NCI-H2029 (cell line): ENCODE measurements at places on chromosomes 7 and 10.
A peak's percentile ranks its signal among the peaks of the same experiment; 100 is the strongest.

GRCh38 chr10:108378779-108379178 is 1214.3 kb upstream of the SORCS1 start:
- no peak for DNase-seq

DNA sequence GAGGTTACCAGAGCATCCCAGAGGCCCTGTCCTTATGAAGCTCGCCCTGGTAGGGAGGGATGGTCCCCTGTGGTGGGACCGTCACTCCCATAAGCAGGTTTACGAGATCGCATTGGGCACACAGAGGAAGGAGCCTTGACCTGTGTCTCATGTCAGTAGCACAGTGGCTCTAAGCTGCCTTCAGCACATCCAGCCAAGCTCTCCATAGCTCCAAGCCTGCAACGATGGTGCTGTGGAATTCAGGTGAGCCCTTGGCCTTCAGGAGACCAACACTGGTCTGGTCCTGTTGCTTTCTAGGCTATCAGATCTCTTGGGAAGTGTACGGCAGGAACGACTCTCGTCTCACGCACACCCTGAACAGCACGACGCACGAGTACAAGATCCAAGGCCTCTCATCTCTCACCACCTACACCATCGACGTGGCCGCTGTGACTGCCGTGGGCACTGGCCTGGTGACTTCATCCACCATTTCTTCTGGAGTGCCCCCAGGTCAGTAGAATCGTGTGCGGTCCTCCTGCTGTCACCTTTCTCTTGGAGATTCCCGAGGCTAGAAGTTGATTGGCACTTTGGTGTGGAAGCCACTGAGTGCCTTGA is 605.3 kb upstream of the FOXK1 start:
- no peak for DNase-seq

DNA sequence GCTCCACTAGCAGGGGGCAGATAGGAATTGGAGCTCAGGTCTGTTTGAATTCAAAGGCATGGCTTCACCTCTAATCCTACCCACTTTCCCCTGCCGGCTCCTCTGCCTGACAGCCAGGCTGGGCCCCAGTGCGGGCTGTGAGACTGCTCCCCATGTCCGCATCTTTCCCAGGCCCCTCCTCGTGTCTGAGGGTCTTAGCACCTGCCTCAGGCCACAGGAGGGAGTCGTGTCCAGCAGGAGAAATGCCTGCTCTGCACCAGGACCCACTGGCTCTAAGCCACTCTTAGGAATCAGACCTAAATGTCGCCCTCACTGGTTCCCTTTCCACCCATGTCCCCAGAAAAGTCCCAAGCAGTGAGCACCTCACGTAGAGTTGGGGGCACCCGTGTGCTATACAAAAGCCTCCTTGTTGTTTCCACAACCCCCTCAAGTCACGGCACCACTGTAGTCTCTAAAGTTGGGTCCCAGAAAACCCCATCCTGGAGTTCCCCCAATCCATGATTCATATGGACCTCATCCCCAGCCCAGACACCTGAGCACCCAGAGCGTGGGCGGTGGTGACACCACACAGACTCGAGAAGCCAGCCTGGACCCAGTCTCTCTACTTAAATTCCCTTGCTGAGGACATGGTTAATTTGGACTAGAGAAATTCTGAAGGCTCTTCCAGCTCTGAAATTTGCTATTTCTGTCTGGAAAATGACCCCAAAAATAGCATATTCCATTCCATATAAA is 466.4 kb upstream of the ZMIZ1 start:
- DNase-seq: no peak

DNA sequence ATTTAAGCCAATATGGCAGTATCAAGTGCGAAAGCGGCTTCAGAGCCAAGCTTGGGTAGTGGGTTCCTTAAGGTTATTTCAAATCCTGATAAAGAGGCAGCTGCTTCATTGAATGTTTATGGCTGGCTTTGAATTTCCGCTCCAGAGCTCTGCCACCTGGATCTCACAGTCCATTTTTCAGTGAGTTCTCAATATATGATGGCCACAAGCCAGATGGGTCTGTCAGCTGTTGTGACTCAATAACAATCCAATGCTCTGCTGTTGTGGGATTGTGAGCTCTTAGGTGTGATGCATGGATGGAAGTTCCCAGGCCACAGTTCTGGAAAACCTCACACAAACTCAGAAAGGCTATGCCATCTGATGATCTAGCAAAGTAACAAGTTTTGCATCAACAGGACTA is 743.8 kb upstream of the LRRN3 start:
- DNase-seq: no peak

GRCh38 chr10:129756912-129757901 is 206.9 kb downstream of the EBF3 start:
- peak; percentile 1 for DNase-seq

- no peak for DNase-seq
These were observed 48.9 kb upstream of the PAX2 start for GRCh38 chr10:100696477-100696901.

DNA sequence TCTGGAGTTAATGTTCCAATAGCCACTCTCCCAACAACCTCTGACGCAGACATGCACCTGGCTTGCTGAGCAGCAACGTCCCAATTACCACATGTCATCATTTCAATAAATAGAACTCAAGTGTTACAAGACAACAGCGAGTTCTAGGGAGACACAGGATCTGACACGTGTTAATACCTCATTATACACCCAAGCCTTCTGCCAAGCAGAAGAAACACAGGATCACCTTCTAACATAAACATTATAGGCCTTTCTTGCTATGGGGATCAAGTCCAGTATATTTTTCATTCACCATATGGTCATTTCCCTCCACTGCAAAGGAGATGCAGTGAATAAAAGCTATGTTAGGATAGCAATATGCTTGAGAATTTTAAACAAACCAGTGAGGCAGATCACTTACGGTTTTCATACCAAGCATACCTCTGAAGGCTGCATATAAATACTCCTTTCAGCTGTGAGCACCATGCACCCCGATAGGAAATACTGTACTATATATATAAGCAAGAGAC is 74.2 kb downstream of the JAZF1 start:
- DNase-seq: peak; percentile 81

- no peak for DNase-seq
These were observed 905.3 kb downstream of the TYW1 start for GRCh38 chr7:67901808-67902480.

- no peak for DNase-seq
These were observed 36.1 kb downstream of the XPNPEP1 start for GRCh38 chr10:109887243-109887642.

- DNase-seq: no peak
These were observed 10.4 kb upstream of the FAM170B start for GRCh38 chr10:49144058-49144720.

GRCh38 chr10:74705358-74705980 is 120.9 kb upstream of the KAT6B start:
- peak; percentile 77 for DNase-seq

DNA sequence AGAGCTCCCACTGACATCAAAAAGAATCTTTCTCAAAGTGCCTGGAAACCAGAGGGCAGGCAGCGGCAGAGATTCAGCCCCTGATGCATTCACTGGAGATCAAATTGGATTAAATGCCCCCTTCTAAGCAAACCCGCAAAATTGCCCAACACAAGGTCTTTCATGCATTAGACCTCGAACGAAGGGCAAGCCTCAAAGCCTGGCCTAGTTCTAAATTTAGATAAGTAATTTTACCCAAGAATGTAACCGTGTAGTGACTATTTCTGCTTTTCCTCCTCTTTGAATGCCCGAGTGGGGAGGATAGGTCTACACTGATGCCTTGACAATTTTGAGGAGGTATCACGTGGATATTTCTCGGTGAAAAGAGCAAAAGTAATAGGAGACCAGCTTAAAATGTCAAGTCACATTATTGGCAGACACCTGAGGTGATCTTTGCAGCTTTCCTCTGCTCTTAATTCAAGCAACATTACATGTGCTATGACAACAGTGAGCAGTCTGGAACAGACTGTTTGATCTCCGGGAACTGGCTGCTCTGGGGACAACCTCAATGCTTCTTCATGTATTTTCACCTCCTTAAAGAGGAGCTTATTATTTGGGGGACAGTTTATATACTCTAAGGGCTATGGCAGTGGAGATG is 1263.5 kb upstream of the AUTS2 start:
- DNase-seq: no peak

- DNase-seq: no peak
These were observed 115.9 kb upstream of the ARID5B start for GRCh38 chr10:61785473-61786105.

DNA sequence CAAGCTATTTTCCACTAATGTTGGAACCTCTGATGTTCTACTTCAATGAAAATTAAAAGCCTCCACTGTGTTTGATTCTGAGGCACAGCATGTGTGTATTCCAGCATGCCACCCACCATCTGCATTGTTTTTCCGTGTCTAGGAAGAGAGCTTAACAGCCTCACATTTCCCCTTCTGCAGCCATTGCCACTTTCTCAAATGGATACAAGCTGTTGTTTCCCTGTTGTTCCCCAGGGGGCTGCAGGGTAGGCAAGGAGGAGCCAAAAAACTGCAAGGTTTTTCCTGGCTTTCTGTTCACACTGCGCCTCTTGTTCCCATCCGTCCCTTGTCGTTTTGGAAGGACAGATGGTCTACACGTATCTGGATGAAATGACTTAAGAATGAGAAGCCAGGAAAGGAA is 72.3 kb upstream of the DNAJB12 start:
- no peak for DNase-seq

DNA sequence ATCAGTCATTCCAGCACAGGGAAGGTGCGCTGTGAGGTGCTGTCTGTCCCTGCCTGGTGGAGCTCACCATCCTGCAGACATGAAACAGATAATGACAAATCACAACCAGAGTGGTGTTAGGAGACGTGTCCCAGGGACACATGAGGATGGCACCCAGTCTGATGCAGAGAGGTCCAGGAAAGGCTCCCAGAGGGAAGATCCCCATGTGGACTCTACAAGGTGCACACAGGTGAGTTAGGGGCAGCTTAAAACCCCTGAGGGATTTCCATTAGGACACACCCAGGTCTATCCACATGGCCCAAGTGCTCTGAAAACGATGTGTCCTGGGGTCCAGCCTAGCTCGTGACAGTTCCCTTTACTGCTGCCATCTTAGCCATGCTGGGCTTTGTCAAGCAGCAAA is 91.4 kb downstream of the ADARB2 start:
- no peak for DNase-seq

DNA sequence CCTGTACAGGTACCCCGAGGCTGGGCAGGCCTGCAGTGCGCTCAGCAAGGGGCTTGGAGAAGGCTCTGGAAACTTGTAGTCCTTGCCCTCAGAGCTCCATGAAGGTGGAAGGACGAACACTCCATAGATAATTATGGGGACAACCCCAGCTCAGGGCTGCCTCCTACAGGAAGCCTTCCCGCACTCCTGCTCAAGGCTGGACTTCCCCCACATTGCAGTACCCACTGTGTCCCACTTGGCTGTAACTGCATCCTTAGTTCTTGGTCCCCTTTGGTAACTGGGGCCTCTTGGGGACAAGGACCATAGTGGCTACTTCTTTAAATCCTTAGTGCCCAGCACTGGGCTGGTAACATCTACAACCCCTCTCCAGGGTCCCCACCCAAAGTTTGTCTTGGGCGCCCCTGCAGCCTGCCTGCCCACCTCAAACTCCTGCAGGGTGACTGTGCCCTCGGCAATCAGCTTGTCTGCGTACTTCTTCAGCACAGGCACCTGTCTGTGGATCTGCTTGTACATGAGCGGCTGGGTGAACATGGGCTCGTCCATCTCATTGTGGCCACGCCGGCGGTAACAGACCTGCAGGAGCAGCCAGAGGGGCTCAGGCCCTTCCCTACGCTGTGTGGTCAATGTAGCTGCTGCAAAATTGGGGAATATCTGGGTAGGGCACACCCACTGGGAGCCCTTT is 17.1 kb downstream of the OGDHL start:
- no peak for DNase-seq

DNA sequence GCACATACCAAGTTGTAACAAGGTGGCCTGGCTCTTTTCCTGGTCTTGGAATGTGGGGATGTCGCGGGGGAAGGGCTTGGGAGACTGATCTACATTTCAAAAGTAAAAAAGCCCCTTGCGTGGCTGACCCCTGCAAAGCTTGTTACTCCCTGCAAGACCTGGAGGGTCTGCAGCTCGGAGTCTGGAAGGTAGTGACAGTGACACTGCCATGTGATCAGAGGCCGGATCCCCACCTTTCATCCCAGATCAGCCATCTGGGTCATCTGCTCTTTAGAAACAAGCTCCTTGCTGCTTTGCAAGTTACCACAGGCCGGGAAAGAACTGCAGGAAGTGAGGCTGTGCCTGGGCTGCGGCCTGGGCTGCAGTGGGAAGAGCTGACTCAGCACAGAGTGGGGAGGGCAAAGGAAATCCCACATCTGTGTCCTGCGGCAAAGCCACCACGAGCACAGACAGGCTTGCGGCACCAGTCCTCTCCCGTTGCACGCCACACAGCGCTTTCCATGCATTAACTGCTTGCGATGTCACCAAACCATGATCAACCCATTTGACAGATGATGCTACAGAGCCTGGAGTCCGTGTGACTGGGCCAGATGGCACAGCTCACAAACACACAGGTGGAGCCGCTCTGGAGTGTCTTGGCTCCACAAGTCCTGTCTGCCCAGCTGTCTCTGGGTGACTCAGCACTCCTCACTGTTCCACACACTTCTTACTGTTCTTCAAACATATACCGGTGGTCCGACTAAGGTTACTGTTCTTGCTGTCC is 97.7 kb downstream of the SH3PXD2A start:
- DNase-seq: no peak

DNA sequence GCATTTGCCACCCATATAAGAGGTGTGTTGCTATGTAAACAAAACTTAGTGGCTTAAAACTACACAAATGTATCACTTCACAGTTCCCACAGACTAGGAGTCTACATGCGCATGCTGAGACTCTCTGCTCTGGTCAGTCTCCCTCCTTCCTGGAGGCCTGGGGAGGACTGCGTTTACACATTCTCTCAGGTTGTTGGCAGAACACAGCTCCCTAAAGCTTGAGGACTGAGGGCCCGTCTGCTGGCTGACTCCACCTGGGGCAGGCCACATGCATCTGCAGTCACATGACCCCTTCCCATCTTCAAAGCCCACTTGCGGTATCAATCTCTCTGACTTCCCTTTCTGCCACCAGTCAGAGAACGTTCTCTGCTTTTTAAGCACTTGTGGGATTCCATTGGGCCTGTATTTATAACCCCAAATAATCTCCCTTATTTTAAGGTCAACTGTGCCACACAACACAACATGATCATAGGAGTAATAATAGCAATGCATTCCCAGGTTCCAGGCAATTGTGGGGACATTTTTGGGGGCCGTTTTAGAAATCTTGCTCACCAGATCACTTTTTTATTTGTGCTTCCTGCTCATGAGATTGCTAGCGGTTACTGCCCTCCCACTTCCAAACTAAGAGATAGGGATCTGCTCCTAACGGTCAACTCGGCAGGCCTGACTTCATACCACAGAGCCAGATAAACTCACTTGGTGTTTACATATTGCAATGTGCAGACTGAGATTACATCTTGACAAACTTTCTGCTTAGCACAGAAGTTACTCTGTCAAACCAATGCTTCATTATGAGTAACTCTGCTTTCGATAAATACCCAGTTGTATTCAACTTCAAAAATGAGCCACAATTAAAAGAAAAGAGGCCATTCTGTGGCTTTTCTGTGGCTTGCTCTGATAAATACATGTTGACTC is 96.3 kb downstream of the ALOX5 start:
- no peak for DNase-seq

- no peak for DNase-seq
These were observed at the start of gene ADAMTS14 for GRCh38 chr10:70672165-70673042. TSS of gene ADAMTS14 (plus strand) at chr10:70672506. CDS start at chr10:70672803, 297 bp downstream.
